ENCODE measurements at places on chromosomes 11 and 22.

GRCh38 chr11:96107143-96107824 is 183.4 kb upstream of the MTMR2 start:
- no peak for DNase-seq

- no peak for DNase-seq
Observed at GRCh38 chr11:10275714-10276113, 18.3 kb downstream of the SBF2 start.

GRCh38 chr22:38925571-38926041 is 31.8 kb upstream of the APOBEC3A start:
- no peak for DNase-seq

DNA sequence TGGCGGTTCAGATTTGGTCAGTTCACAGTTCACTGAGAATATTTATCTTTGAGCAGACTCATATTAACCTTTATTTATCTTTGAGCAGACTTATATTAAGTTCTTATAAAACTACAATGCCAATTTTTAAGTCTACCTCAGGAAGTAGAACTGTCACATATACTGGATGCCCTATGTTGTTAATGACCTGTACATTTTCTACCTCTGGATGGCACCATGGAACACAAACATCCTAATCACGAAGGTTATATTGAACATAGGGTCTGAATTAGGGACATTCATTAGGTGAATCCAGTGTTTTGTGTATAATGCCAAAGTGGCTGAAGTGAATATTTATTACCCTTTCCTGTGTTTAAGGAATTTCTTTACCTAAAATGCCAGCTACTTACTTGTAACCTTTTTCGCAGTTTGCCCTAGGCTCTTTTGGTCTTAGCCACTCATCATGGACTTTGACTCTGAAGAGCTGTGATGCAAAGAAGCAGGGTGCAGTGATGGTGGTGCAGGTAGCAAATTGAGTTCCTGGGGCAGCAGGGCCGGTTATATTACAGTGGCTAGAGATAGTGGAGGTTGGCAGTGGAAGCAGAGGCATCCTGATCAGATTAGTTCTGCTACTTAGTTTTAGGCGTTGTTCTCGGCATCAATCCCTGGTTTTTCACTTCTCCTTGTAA is 71.8 kb downstream of the STIM1 start:
- DNase-seq = no peak

GRCh38 chr11:99279266-99279665 is 258.5 kb downstream of the CNTN5 start:
- DNase-seq = no peak

- no peak for DNase-seq
Observed at GRCh38 chr11:8285796-8286195, 22.1 kb upstream of the LMO1 start.

DNA sequence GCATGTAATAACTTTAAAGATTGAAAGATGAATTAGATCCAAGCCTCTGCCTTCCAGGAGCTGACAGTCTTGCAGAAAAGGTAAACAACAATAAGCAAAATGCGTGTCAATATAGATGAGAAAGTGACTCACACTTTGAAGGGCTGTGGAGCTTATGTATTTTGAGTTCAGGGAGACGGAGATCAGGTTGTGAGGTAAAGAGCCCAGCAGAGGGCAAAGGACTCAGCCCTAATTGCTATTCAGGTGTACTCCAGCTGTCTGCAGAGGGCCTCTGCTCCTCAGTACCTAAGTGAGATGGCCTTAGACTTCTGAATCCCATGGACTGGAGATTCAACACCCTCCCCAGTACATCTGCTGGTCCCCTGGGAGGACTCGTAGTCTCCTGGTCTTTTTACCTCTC is 22.9 kb upstream of the CTR9 start:
- DNase-seq = no peak

DNA sequence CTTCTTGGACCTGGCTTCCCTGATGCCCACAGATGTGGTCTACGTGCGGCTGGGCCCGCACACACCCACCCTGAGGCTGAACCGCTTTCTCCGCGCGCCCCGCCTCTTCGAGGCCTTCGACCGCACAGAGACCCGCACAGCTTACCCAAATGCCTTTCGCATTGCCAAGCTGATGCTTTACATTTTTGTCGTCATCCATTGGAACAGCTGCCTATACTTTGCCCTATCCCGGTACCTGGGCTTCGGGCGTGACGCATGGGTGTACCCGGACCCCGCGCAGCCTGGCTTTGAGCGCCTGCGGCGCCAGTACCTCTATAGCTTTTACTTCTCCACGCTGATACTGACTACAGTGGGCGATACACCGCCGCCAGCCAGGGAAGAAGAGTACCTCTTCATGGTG is 1.2 kb downstream of the CNGA4 start:
- DNase-seq = no peak

DNA sequence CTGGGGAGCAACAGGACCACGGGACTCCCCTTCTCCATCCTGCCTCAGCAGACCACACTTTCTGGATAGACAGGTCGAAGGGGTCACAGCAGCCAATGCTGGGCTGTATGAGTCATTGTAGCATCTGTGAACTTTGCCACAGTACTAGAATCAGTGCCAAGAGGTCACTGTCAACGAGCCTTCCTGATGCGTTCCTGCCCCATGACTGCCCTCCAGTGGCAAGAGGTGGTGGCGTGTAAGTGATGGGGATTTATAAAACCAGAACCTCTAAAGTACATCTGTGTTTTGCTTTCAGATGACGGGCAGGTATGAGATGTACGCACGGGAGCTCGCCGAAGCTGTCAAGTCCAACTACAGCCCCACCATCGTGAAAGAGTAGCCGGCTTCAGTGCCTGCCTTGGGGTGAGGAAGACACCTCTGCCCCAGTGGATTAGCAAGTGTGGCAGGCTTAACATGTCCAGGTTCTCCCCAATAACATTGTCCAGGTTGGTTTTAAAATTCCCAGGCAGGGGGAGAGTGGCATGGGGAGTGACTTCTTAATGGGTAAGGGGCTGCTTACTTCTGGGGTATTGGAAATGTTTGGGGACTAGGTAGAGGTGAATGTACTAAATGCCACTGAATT is 29.4 kb downstream of the GUCD1 start:
- DNase-seq = no peak

DNA sequence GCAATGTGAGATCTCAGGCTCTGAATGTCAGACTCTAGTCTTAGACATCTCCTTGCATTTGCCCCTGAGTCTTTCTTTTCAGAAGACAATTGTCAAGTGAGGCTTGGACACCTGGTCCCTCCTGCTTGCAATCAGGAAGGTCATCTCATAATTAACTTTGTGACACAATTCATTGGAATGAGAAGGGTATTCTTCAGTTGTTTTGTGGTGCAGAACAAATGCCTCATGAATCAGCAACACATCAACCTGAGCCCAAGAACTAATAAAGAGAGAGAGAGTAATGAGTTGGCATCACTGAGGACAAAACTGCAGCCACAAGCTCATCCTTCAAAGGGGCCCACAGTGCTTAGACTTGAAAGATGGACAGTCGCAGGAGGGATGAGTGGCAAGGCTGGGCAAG is 375.8 kb downstream of the INSC start:
- no peak for DNase-seq

DNA sequence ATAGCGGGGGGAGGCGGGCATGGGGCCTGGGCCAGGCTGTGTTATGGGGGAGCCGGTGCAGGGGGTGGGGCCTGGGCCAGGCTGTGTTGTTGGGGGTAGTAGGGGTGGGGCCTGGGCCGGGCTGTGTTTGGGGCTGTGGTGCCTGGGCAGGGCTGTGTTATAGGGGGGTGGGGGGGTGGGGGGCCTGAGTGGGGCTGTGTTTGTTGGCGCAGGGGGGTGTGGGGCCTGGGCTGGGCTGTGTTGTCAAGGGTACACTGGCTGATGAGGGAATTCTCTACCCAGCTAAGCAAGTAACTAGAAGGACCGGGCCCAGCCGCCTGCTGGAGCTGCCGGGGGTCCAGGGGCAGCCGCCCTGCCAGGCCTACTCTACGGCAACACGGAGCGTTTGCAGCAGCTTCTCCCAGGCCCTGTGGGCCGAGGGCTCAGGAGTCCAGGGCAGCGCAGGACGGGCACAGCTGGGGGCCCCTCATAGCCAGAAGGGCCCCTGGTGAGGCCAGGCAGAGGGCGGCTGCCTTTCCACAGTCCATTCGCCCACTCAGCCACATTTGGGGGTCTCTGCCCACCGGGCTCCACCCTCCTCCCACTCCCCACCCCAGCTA is 10.1 kb upstream of the PIM3 start:
- DNase-seq = no peak

GRCh38 chr11:114001416-114001815 is 26.5 kb downstream of the HTR3A start:
- no peak for DNase-seq

DNA sequence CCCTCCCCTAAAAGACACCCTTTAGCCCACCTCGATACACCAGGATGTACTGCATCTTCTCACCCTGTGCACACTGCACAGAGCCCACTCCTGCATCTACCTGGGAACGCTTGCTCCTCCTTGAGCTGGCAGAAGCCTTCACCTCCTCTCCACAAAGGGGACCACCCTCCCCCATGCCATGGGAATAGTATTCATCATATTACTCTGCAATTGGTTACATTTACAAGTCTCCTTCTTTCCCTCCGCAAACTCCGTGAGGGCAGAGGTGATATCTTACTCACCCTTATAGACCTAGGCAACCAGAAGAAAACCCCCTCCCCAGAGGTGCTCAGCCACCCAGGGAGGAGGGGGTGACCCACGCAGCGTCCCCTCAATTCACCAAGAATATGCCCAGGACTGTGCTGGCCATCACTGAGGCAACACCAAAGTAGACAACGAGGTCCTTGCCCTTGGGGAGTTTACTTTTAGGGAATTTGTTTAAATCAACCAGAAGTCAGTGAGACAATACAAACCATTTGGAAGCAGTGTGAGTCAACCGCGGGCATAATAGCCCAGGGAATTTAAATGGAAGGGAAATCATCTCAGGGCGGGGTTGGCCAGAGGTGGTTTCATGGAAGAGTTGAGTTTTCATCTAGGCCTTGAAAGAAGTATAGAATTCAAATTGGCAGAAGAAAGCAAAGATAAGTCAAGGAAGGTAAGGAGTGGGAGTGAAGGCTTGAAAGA is 214.5 kb downstream of the BARX2 start:
- no peak for DNase-seq

DNA sequence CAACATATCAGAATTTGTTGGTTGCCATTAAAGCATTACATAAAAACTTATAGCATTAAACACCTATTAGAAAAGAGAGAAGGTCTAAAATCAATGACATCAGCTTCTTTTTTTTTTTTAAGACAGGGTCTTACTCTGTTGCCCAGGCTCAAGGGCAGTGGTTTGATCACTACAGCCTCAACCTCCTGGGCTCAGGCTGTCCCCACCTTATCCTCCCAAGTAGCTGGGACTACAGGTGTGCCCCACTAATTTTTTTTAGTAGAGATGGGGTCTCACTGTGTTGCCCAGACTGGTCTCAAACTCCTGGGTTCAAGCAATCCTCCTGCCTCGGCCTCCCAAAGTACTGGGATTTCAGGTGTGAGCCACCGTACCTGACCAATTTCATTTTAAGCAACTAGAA is 57.9 kb downstream of the ARHGEF12 start:
- no peak for DNase-seq

GRCh38 chr11:101914341-101914737 is 471 bp upstream of the CEP126 start:
- DNase-seq = peak; percentile 1

DNA sequence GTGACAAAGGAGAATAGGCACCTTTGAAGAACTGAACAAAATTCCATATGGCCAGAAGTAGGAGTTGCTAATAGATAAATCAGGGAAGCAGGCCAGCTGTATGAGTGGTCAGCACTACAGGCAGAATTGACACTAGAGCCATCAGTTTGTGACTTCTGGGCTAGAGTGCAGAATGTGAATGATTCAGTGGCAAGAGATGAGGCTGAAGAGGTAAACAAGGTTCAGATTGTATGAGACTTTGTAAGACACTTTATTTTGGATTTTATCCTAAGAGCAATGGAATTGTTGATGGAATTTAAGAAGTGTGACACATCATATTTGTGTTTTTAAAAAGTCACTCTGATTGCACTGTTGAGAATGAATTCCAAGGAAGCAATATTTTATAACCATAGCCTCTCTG is 12.9 kb downstream of the BIRC3 start:
- no peak for DNase-seq

DNA sequence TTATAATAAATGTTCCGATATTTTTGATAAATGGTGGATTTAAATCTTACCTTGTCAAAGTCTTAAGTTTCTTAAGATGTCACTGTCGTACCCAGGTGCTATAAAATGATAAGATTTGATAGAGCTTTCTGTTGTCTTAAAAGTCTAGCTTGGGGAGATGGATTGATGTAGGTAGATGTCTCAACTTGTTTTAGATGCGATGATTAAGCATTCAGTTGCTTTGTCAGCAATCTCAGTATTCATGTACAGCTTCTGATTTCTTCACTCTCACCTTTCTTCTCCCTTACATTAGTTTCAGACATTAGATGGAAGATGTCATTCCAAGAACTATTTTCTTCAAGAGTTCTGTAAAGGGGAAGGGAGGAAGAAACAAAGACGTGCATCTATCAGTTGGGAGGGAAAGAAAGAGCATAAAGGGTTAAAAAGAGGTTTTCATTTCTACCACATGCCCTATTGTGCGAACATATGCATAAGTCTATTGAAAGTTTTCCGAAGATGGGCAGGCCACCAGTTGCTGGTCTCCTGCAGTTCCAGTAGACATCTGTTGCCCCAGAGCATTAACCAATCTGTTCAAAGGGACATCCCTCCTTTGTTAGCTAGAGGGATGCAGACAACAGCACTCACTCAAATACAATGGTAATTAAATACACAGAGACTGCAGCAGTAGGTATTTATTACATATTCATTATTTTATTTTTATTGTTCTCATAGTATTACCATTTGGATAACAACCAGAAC is 38.4 kb downstream of the ZC3H12C start:
- no peak for DNase-seq

DNA sequence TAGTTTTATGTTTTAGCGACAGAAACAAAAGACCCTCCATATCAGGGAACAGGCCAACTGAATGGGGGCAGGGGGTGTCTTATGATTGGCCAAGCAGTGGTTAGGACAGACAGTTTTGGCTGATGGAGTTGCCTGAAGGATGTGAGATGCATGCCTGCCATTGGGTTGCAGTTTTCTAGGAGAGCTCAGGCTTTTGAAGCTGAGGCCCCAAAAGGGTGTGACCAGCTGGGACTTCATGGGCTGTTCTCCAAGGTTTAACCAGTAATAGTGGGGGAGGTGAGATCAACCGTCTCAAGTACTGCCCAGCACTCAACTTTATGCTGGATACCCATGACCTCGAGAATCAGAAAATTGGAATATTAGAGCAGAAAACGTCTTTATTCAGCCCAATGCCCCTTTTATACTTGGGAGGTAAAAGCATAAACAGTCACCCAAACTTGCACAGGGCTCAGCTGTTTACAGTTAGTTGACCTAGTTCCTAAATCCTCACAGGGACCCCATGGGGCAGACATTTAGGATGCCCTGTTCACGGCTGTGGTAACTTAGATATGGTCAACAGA is 13.5 kb downstream of the DTX4 start:
- DNase-seq = no peak

- DNase-seq = no peak
Observed at GRCh38 chr22:43457002-43457401, 45.2 kb downstream of the MPPED1 start.

DNA sequence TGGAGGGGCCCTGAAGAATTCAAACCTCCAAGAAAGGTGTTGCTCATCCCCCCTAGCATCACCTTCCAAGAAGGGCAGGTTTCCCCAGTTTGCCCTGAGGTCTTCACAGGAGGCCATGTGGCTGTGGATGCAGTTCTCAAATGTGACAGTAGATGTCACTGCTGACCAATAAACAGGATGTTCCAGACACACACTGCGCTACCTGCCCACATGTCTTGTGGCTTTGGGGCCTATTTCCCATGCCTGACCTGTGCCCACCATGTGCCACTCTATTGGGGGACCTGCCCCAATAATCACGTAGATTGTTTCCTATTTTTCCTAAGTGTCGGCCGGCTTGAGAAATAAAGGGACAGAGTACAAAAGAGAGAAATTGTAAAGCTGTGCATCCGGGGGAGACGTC is 4.5 kb downstream of the GSTT2 start:
- no peak for DNase-seq
